ENCODE measurements at places on chromosomes 1 and 21.

DNA sequence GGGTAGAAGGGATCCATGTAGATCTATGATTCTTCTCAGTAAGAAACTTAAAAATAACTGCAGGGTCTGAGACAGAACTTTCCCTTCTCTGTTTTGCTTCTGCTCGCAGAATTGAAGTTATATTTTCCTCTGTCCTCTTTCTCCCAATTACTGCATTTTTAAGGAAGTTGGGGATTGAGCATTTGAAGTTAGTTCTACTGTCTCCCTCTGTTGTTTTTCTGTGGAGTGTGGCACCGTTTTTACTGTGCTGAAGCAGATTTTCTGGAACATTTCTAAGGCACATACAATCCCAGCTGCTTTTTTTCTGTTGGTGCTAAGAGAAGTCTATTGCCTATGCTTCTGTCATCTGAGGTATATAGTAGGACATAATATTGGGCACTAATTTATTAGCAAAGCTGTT, 43.3 kb downstream of the RASAL2 start:
- no peak for DNase-seq

- DNase-seq, result no peak
These were observed 10.9 kb downstream of the ANP32E start for GRCh38 chr1:150224983-150225382.

DNA sequence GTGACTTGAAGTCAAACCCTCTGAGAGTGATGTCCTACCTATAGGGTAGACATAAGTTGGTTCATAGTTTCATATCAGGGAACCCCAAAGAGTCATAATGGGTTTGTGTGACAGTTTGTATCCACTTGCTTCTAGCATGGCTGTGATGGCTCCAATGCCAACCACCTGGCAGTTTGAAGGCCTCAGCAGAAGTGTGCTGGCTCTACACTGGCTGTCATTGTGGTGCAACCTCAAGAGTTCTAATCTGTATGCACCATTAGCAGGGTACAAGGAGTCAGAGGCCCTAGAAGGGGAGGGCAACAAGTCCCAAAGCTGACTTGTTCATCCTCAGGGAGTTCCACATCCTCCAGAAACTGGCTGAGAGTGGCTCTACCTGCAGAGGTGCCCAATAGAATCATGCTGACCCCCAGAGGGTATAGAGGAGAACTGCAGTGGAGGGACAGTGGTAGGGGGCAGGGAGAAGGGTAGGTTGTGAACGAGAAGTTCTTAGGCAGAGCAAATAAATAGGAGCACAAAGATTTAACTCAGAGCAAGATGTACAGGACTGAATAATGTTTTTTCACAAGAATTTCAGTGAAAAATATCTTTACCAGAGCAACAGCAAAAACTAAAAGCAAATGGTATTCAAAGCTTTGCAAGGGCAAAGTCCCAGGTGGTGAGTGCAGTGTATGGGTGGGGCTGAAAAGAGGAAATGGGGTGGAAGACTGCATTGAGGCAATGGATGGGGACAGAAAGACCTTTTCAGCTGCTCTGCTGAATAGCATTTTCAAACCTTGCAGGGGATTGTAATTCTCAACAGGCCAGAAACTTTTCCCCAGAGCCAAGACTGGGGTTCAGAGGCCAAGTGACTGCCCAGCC, 3.2 kb downstream of the FCRL2 start:
- DNase-seq, result no peak

DNA sequence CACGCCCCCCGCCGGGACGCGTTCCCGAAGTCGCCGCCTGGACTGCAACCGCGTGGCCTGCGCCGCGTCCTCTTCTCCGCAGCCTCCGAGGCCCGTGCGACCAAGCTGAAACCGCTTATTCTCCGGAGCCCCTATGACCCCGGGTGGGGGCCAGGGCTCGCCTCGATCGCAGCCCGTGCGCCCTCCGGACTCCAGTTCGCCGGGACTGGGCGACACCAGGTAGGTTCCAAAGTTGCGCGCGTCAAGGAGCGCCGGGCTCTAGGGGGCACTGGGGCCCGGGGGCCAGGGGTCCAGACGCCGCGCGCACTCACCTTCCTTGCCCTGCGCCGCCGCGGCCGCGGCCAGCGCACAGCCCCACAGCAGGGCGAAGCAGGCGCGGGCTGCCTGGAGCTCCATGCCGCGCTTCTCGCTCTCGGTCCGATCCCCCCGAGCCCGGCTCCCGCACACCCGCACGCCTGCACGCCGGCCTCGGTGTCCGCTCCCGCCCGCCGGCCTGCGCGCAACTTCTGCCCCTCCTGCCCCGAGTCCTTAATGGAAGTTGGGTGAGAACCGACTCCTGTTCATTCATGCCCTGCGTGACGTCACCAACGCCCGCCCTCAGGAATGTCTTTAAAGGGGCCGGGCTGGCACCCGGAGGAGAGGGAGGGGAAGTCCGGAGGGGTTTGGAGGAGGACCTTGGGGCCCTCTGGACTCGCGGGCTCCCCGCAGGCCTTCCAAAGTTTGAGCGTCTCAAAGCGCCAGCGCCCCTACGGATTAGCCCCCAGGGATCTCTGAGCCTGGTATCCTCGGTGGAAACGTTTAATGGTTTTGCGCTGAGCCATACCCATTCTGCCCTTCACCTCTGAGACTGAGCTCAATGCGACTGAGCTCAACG, at the start of gene EPHA2:
Gene EPHA2, minus strand, starts transcription at position 533 of the 874 bp plus-strand sequence. Its CDS starts 137 bp downstream, at position 396.
- DNase-seq, result peak; percentile 95

DNA sequence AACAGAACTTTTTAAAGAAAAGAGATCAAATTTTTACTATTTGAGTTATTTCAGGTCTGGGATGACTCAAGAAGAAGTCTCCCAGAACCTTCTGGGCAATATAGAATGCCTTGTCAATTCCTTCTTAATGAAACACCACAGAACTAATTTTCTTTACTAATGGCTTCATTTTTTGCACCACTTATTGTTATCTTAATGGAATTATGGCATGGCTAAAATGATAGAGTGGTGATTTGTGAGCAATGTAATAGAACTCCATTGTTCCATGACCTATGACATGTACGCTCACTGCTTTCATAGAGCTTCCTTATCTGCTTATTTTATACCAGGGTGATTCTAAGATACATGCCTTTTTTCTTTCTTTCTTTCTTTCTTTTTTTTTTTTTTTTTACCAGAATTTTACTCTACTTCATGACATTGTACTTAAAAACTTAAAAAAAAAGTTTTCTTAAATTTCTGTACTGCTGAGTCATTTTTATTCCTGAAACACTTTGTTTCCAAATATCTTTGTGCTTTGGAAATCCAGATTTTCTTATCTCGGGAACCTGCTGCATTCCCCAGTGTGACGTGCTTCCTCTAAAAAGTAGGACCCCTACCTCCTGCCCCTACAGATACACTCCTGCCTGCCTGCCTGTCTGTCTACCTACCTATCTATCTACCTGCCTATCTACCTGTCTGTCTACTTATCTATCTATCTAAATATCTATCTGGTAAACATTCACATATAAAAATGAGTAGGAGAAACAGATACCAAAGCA, 284.9 kb downstream of the PBX1 start:
- DNase-seq, result no peak

GRCh38 chr1:15936025-15936424, 39.9 kb downstream of the ZBTB17 start:
- no peak for DNase-seq

GRCh38 chr1:57329937-57330336, 93.9 kb downstream of the DAB1 start:
- DNase-seq, result no peak

GRCh38 chr1:34332996-34333395, 156.3 kb downstream of the C1orf94 start:
- DNase-seq, result no peak

DNA sequence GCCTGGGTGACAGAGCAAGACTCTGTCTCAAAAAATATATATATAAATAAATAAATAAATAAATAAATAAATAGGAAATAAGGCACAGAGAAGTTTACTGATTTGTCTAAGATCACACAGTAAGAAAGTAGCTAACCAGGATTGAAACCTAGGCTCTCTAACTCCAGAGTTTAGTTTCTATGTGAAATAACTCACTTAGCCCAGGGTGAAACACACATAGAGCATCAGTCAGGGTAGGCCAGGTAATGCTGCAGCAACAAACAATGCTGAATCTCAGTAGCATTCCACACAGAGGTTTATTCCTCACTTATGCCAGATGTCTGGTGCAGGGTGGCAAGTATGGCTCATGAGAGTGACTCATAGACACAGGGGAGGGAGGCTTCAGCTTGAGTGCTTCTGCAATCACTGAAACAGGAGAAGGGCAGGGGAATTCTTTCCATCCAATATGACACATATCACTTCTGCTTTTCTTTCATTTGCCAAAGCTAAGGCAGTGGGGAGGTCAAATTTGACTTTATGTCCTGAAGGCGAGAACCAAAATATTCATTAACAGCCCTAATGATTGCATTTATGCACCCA, 37.1 kb upstream of the KANK4 start:
- peak; percentile 39 for DNase-seq

DNA sequence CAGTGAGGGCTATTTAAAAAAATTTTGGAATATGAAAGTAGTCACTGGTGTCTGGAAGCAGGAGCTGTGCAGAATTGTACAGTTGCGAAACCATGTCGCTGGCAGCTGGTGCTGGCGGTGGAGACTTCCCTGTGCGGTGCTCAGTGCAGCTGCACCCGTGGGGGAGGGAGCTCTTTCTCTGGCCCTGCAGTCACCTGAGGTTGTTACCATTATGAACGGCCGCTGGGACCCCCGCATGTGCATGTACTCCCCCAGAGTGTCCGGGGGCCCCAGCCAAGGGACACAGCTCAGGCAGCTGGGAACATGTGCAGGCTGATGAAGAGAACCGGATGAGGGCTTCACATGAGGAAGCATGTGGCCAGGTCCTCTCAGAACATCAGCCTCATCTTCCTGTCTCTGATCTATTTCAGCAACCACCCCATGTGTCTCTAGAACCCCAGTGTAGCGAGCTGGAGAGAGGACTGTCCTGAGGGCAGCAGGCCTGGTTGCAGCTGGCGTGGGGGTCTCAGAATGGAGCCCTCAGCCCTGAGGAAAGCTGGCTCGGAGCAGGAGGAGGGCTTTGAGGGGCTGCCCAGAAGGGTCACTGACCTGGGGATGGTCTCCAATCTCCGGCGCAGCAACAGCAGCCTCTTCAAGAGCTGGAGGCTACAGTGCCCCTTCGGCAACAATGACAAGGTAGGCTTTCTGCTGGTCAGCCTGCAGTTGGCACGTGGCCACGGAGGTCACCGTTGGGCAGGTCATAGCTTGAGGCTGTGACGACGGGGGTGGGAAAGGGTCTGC, at the start of gene TRPM2:
Gene TRPM2, plus strand, starts transcription at position 431 of the 780 bp plus-strand sequence. Its CDS starts 80 bp downstream, at position 511.
- peak; percentile 91 for DNase-seq

GRCh38 chr1:234932511-234933430, 195.9 kb downstream of the TOMM20 start:
- no peak for DNase-seq

- no peak for DNase-seq
These were observed 26.5 kb downstream of the CXADR start for GRCh38 chr21:17539323-17539722.

- no peak for DNase-seq
These were observed 35.8 kb downstream of the PLEKHA6 start for GRCh38 chr1:204323887-204324286.

- no peak for DNase-seq
These were observed 15.3 kb downstream of the ZBTB7B start for GRCh38 chr1:155017946-155018316.

DNA sequence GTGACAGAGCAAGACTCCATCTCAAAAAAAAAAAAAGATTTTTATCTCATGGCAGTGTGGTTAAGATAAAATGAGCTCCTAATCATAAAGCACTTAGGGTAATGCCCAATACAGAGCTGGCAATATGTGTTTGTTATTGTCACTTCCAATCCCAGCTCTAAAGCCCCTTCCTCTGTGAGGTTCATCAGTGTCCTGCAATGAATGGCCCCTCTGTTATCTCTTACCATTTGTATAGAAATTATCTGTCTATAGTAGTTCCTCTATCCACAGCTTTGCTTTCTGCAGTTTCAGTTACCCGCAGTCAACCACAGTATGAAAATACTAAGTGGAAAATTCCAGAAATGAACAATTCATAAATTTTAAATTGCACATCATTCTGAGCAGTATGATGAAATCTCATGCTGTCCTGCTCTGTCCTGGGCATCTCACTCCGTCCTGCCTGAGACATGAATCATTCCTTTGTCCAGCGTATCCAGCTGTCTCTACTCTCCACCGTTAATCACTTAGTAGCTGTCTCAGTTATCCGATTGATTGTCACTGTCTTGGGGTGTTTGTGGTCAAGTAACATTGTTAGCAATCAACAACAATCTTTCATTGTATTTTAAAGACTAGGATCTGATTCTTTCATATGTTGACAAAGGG, 50.2 kb upstream of the DNAH14 start:
- no peak for DNase-seq

DNA sequence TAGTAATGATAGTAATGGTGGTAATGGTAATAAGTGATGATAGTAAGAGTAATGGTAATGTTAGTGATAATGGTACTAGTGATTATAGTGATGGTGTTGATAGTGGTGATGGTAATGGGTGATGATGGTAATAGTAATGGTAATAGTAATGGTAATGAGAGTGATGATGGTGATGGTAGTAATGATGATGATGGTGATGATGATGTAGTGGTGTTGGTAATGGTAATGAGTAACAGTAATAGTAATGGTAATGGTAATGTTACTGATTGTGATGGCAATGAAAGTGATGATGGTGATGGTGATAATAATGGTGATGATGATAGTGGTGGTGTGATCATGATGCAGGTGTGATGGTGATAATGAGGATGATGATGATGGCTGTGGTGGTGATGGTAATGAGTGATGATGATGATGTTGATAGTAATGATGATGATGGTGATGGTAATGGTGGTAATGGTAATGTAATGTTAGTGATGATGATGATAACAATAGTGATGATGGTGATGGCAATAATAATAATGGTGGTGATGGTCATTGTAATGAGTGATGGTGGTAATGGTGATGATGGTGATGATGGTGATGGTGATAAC, 235.0 kb downstream of the MATN1 start:
- DNase-seq, result peak; percentile 7

DNA sequence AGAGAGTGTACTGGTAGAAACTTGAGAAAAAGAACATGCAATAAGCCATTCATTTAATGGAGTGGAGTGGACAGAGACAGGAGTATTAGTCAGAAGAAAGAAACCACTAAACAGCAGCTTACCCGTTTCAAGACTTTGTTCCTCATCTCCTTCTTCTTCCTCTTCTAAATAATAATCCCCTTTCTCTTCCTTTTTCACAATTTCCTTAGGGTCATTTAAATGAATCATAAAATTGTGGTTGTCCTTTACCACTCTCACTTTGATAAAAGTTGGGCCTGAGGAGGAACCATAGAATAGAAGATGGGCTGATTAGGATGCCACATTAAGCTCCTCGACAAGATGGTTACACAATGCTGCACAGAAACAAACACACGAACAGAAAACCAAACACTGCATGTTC, 109.6 kb downstream of the WDR3 start:
- no peak for DNase-seq

DNA sequence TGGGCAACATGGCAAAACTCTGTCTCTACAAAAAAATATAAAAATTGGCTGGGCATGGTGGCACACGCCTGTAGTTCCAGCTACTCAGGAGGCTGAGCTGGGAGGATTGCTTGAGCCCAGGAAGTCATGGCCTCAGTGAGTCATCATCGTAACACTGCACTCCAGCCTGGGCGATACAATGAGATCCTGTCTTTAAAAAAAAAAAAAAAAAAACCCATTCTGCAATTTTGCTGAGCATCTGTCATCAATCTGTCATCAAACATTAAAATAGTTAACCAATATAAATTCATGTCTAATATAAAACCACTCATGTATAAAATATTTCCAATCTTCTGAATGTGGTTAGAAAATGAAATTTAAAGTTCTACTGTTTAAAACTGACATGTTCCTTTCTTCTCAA, 56.9 kb downstream of the LPAR3 start:
- DNase-seq, result no peak
